ENCODE measurements at places on chromosomes 5 and 9.

DNA sequence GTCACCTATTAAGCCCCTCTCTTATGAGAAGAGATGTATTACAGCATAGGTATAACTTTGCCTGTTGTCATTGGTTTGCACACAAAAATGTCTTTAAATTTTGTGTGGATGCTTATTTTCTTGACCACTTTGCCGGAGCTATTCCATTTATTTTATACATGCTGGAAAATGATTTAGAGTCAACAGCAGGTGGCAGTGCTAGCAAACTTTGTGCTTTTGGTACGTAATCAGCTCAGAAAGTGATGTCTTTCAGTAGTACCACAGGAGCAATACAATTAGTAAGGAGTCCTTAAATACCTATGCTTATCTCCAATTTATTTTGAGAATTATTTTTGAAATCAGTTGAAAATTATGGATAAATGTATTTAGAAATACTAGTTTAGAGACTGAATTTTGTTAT lies 19.8 kb upstream of the NUDT12 start:
- peak; percentile 6 for DNase-seq

DNA sequence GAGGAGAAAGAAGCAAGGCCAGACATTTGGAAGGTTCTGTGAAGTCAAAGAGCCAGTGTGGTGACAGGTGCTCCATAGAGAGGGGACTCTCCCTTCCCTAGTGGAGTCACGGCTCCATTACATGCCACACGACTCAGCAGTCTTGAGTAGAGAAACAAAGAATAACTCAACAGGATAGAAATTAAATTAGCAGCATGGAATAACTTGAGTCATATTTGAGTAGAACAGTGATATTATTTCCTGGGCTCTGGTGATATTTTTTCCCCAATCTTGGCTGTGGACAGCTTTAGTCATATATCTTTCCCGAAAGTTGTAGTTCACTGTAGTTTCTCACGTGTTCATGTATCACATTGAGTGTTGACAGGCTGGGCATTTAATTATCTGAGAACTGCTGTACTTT lies 149.7 kb upstream of the EFNA5 start:
- DNase-seq, result no peak

DNA sequence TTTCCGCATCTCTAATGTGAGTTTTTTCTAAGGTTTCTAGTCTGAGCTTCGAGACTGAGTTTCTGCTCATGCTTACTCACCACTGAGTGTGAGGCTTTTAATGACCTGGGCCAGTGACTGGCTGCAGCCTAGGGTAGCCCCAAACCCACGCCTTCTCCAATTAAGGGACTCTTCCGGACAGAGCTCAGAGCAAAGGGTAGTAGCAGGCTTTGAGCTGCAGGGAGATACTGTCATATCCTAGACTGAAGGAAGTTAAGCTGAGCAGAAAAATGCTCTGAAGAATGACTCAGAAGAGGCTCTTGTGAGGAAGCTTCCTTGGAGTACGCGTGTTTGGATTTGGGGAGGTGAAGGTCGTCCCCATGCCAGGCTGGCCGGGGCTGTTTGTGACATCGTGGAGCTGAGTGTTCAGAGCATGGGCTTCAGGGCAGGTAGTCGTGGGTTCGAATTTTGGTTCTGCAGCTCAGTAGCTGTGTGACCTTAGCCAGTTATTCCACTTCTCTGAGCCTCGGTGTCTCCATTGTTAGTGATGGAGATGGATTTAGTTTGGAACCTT lies 3.5 kb downstream of the USP20 start:
- DNase-seq, result peak; percentile 57

- DNase-seq, result no peak
Measured at GRCh38 chr9:4547016-4547415, 56.7 kb downstream of the SLC1A1 start.
